ENCODE measurements at places on chromosomes 3 and 15.

DNA sequence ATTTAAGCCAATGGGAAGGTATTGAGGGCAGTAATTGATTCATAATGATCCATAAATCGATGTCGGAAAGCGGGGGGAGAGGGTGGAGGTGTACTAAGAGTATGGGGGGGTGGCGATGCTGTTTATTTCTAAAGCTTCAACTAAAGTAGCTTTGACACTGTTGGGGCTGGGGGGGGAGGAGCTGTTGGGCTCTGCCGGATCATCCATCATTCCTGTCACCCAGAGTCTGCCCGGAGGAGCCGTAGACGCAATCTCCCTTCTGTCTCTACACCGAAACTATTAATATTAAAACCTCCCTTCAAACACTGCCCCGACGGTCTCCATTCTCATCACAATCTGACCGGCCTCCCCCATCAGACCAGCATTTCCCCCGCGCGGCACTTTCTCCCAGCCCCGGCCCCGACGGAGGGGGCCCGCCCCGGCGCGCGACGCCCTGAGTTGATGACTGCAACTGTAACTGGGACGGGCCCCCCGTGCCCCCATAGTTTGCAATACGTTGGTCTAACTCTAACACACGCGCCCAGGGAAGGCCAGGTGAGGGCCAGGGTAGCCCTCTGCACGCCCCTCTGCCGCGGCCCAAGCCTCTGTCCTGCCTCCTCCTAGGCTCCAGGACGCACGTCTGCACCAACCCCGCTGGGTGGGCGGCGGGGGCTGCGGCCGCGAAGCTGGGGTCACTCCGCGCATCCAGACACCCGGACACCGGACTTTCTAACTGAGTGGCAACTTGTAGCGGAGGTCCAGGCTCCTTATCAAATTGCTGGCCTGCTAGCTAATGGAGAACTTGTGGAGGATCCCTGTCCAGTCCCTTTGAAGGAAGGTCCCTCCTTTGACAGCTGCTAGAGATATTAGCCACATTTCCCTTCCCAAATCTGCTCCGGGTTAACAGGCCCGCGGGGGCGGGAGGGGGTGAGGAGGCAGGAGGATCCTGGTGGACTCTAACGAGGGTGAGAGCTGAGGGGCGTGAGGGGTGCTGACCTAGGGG is 212.0 kb downstream of the MEIS2 start:
- DNase-seq, result no peak

- no peak for DNase-seq
Observed at GRCh38 chr3:115862099-115862498, 238.8 kb downstream of the GAP43 start.

GRCh38 chr3:164360738-164361406 is 717.4 kb downstream of the SI start:
- DNase-seq, result no peak

DNA sequence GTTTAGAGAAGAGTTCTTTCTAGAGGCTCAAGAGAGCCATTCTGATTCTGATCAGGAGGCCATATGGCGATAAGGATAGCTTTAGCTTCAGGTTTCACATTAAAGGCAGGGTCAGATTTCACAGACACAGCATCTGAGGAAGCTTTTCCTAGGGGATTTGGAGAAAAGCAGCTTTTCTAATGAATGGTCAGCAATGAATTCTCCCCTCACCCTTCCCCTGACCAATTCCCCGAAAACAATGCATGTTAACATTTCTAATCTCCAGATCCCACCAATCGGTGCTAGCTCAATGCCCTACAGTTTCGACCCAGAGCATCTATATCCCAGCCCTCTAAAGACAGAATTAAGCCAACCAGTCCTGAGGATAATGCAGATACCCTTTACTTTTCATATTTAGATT is 9.8 kb downstream of the AGBL1 start:
- DNase-seq, result no peak

- no peak for DNase-seq
Observed at GRCh38 chr15:63974021-63974420, 72.3 kb downstream of the DAPK2 start.

DNA sequence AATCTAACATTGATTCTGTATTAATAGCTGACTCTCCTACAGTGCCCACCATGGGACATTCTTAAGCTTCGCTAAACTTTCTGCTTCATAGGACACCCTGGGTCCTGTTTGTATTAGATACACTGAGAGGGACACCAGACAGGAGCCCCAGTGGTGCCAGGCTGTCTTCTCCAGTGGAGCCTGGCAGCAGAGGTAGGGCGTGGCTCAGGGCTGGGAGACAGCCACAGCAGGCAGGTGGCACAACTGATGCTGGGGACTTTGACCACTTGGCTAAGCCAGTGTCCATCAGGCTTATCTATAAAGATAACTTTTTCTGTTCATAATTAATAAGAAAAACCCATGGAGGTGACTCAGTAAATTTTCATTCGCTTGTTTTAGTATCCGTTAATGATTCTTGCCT is 21.8 kb downstream of the NIPA1 start:
- no peak for DNase-seq

GRCh38 chr3:56958879-56959278 is 101.6 kb upstream of the SPATA12 start:
- no peak for DNase-seq

DNA sequence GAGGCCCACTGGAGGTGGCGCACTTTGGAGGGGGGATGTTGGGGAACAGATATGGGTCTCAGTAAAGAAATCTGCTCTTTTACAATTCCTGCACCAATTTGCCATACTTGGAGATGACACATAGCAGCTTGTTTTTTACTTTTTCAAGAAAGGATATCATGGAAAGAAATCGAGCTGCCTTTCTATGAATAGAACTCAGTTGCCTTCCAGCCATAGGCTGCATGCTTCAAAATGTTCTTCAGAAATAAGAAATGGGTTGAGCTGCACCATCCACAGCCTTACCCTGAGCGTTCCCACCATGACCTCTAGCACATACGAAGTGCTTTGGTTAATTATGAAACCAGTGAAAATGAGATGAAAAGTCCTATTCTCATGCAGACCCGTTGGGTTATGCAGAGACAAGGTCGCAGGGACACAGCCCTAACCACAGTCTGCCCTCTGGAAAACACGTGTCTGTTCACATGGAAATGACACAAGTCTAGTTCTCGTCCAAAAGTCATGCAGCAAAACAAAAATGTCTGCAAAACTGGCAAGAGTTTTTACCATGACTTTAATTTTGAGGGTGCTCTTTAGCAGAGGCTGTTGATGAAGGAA is 36.3 kb downstream of the NGRN start:
- no peak for DNase-seq

GRCh38 chr15:48946074-48946839 is 17.5 kb downstream of the SHC4 start:
- DNase-seq, result no peak

GRCh38 chr3:47847801-47848518 is 45.0 kb downstream of the DHX30 start:
- no peak for DNase-seq

DNA sequence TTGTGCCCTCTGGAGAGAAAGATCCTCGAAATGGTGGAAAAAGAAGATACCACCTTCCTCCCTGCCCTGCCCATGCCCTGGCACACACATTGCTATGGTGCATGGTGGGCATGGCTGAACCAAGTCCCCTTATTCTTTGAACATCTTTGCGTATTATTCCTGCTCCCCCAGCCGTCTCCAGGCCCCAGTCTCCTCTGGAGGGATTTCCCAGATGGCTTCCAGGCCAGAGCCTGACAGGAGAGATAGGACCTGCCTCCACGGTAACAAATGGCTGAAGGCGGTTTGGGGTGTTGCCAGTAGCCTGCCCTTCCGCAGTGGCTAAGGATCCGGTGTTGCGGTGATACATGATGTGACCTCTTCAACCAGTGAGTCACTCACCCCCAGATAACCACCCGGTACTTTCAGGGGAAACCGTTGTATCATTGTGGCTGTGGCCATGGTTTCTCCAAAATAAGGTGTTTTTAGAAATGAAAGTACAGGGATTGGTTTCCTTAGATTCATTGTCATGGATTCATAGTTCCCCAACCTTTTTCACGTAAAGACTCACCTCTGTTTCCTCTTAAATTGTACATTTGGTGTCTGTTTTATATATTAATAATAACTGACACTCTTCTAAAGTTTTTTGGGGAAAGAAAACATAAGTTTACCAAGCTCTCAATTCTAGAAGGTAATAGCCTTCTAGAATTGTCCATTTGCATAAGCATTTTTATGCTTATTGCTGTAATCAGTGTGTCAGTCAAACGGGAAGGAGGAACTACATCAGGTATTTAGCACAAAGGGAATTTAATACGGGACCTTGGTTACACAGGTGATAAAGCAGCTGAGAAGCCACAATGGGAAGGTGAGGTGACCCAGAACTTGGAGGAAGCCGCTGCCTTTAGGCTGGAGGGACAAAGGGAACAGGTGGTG is 25.9 kb downstream of the SMAD3 start:
- no peak for DNase-seq

DNA sequence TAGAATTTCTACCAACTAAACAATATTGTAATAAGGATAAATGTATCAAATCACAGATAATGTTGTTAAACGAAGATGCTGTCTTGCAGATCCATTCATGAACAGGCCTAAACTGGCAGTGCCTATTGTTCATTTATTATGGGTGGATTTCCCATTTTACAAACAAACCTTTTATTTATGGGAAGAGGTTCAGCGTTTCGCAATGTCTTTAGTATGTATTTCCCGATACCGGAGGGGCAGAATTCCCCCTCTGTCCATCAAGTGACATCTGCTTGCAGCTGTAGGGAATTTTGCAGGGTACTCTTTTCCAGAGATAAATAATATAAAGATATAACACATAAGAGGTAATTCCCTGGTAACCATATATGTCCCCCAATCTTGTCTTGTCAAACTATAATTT is 5.7 kb downstream of the CEP19 start:
- DNase-seq, result no peak

- no peak for DNase-seq
Observed at GRCh38 chr3:111956449-111956848, 22.4 kb upstream of the ABHD10 start.

DNA sequence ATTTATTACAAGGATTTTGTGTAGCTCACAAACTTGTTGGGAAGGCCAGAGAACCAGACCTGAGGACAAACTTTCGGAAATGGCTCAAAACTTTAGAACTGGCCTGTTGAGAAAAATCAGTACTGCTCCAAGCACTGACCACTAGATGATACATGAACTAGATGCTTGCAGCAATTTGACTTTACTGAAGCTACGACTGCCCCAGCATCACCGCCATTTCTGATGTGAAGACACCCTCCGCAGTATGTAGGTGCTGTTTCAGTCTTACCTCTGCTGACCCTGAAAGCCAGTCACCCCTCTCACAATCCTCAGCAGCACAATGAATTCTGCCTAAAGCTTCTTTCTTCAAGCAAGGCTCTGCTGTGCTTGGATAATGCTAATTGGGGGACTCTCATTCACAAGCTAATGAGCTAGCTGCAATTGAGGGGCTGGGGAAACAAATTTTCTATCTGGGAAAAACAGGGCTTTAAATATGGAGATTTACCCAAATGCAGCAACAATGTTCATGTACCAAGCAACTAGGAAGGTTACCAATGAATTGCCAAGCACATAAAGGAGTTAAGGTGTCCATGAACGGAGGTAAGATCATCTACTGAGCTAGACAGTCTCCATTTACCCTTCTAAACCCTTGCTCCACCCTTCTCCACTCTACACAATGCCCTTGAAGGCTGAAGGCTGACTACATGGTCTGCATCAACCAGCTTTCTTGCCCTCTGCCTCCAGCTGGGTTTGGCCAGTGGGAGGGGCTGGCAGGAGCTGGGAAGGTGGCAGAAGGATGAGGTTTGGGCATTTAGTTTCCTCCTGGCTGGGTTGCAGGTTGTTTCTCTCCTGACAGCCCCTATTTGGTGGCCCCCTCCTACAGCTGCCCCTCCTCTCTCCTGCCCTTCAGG is 53.2 kb upstream of the FSTL1 start:
- DNase-seq, result no peak

GRCh38 chr15:59373215-59373614 is 544 bp upstream of the MYO1E start:
- no peak for DNase-seq

GRCh38 chr3:64667138-64667537 is 20.7 kb downstream of the ADAMTS9 start:
- DNase-seq, result no peak

Measured in stimulated activated CD4-positive, alpha-beta T cell treated with anti-CD3 and anti-CD28 coated beads, Interleukin-15, amount 100 ng/mL, for 1 hour (primary cell).